NCI-H2171 treated with DMSO at 0.1 percent for 48 hours (cell line): ENCODE measurements at places on chromosomes 12 and 14.

DNA sequence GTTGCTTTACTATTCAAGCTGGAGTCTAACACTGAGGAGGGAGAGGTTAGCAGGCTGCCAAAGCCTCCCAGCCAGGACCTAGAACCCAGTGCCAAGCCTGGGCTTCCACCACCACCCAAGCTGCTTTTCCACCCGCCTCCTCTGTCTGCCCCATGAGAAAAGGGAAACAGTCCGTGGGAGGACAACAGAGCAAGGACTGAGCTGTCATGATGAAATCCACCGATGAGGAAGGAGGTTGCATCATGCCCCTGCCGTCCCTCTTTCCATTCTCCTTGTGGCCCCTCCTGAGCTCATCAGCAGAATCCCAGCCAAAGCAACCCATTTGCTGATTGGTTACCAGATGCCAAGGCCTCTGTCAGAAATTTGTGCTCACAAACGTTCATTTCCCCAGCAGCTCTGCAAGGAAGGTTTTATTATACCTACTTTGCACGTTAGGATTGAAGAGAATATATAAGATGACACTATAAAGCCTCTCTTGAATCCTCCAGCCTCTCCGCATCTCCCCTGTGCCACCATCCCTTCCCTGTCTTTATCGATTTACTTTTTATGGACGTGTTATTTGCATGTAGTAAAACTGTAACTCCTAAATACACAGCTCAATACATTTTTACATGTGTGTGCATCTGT, 6.3 kb upstream of the SERPINA1 start:
- no peak for DNase-seq

- DNase-seq: no peak
Observed at GRCh38 chr12:94488463-94488862, 28.8 kb upstream of the CEP83 start.

- no peak for DNase-seq
Observed at GRCh38 chr12:107655281-107656065, 30.1 kb upstream of the PWP1 start.

GRCh38 chr12:54282949-54283593, 2.5 kb downstream of the HNRNPA1 start:
- no peak for DNase-seq

DNA sequence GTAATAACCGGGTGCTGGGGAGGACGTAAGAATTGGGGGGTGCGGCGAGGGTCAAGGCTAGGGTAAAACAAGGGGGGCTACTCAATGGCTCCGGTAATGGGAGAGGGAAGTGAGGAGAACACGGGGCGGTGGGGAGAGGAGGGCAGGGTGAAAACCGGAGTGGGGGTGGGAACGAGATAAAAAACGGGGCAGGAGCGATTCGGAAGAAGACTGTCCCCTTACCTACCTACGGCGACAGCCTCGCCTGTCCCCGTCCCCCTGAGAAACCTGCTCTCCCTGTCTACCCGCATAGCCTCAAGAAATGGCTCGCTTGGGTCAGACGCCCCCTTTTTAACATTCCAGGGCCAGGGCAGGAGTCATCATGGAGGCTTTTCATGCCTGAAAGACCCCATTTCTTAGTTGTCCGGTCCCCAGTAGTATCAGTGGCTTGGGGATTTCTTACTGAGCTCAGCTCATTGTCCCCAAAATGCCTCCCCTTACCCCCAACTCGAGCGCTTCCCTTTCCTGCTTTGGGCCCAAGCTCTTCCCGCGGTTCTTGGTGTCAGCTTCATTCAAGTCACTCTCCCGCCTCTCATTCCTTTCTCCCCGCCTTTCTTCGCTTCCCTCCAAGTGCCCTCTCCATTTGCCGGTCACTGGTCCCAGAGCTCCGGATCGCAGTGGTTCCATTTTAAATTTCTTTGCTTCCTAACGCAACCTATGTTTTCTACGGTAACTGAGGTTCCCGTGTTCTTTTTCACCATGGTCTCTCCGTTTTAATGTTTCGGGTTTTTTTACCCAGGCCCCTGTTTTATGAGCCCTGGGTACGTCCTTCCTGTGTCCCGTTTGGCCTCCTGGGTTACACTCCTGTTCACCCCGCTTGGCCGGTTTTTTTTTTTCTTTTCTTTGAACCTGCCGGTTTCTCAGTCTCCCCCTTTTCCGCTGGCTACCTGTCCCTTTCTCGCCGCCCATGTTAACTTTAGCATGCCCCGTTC, 1.2 kb upstream of the WSB2 start:
- peak; percentile 16 for DNase-seq
